ENCODE measurements at places on chromosomes 6 and 20.

DNA sequence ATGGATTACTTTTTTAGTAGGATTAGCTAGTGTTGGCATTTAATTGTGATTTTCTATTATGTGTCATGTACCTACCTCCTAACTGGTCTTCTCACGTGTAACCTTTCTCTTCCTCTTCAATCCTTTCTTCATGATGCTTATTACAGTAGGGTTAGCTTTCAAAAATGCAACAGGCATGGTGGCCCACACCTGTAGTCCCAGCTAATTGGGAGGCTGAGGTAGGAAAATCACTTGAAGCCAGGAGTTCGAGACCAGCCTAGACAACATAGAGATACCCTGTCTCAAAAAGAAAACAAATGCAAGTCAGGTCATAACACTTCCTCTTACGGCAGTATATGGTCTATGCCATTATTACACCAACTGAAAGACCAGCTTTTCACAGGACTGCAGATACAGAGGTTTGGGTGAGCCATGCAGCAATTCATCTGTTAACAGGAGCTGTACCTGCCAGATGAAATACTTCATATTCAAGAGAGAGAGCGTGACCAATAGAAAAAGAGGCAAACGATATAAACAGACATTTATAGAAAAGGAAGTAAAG is 195.0 kb downstream of the TMEM242 start:
- DNase-seq, result no peak

DNA sequence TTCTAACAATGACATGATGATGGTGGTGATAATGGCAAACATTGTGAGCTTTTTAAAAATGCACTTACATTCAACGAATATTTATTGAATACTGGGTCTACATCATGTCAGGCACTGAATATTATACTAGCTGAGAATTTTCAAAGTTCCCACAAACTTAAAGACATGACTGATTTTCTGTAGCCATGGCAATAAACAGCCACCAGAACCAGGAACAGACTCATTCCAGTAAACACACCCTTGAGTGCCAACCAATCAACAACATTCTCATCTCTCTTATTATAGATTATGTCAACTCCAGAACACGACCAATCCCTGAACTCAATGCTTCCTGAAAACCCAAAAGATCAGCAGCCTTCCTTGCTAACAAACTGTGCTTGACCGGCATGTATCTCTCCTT is 212.4 kb upstream of the RUNX2 start:
- DNase-seq, result no peak

- DNase-seq, result no peak
These were observed 160.4 kb downstream of the PACRG start for GRCh38 chr6:162887981-162888689.

DNA sequence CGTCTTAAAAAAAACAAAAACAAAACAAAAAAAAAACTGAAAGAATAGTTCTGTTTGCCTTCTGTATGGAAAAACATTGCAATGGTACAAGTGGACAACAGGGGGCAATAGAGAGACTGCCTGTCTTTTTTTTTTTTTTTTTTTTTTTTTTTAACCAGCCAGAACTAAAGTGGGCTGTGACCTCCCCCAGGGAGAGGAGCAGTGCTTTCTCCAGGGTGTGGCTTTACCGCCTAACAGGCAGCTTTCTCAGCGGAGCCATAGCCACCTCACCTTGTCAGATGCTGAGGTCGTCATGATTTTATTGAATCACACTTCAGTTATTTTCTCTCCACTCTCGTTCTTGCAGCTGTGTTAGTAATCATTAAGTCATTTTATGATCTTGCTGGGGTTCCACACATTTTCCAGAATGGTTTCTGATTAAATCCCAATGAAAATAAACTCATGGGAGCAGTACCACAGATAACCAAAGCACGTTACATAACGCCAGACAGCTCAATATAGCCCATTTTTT is 78.4 kb downstream of the GMPR start:
- no peak for DNase-seq

GRCh38 chr20:18289306-18289705 is 979 bp downstream of the ZNF133 start:
- no peak for DNase-seq

DNA sequence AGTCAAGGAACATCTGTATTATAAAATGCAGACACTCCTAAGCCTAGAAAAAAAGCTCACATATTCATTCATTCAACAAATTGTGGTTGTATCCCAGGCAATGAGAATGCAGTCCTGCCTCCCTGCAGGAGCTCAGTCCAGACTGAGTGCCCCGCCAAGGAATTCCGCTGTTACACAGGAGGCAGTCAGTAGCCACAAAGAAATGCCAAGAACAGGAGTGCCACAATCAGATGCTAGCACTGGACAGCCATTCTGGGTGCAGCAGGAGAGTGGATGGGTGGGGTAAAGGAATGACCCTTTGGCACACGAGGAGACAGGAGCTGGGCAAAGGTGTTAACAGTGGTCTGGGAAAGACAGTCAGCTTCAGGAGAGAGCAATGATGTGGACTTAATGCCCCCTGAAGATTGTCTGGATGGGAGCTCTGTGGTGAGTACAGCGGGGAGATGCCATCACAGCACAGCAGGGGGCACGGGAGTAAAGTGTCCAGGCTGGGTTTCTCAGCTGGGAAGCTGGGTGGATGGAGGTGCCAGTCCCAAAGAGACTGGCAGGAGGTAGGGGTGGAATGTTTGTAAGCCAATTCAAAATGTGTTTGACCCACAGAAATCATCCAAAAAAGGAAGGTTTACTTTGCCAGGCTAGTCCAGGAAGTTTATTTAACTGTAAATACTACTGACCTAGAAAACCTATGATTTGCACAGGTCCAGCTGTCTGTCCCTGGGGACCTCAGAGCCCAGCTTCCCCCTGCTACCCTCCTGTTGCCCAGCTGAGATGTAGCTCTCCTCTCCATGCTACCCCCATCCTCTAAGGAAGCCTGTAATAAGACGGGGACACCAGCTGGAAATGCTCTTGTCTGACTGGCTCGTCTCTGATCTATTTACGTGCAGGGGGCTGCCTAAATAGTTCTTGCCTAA is 84.1 kb downstream of the SLC23A2 start:
- DNase-seq, result no peak

- DNase-seq, result no peak
These were observed 27.8 kb downstream of the FOXP4 start for GRCh38 chr6:41573985-41574384.

- DNase-seq, result no peak
These were observed 3.7 kb downstream of the GDF5 start for GRCh38 chr20:35434085-35435005.

- no peak for DNase-seq
These were observed 20.2 kb upstream of the MRPS18A start for GRCh38 chr6:43707767-43708166.

DNA sequence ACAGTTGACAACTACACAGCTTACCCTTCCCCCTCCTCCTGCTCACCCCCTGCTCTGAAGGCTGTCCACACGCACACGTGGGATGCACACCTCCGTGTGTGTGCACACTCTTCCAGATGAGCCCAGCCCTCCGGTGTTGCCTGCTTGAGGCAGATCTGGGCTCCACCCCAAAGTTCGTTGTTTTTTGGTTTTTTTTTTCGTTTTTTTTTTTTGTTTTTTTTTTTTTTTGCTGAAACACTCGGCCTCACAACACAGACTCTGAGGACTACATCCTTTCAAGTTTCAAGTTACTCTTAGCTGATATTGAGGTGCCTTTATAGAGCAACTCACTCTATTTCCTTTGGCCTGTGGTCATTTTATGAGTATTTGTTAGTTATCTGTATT is 88.2 kb downstream of the RREB1 start:
- no peak for DNase-seq

- no peak for DNase-seq
These were observed 53.6 kb upstream of the FYN start for GRCh38 chr6:111926731-111927302.

DNA sequence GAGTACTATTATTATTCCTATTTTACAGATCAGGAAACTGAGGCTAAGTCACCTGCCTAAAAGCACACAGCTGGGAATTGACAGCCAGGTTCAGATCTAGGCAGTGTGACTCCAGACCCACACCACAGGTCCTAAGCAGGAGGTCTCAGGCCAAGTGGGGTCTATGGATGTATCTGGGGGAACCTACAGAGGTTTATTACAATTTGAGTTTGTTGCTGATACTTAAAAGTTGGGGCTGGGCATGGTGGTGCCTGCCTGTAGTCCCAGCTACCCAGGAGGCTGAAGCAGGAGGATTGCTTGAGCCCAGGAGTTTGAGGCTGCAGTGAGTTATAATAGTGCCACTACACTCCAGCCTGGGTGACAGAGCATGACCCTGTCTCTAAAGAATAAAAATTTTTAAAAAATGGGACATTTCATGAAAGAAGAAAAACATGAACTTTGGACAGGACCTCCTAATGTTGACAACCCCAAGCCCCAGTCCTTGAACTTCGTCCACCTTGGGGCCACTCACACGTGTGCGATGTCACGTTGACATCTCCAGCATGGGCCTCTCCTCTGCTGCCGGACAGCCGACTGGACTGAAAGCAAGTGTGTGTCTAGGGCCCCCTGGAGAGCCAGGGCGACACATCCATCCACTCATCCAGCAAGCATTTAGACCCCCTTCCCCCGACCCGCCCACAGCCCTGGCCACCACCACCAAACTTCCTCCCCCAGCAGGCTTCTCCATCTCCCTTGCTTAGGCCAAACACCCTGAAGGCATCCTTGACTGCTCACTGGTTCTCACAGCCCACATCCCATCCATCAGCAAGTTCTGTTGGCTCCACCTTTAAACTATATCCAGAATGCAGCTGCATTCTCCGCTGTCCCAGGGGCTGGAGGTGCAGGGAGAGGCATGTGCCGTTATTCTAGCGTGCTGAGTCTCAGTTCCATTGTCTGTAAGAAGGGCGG is 40.0 kb downstream of the NOL4L start:
- DNase-seq, result no peak

DNA sequence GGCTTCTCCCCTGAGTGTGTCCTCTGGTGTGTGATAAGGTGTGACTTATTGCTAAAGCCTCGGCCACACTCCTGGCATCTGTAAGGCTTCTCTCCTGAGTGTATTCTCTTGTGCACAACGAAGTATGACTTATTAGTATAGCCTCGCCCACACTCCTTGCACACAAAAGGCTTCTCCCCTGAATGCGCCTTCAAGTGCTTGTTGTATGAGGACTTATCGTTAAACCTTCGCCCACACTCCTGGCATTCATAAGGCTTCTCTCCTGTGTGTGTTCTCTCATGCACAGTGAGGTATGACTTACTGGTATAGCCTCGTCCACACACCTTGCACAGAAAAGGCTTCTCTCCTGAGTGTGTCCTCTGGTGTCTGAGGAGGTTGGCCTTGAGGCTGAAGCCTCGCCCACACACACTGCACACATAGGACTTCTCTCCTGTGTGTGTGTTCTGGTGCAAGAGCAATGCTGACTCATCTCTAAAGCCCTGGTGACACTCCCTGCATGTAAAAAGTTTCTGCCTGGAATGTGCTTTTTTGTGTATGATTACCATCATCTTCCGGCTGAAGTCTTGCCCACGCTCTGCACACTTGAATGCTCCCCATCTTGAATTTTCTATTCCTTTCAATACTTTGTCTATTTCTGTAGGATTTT is 20.4 kb downstream of the ZNF337 start:
- no peak for DNase-seq

DNA sequence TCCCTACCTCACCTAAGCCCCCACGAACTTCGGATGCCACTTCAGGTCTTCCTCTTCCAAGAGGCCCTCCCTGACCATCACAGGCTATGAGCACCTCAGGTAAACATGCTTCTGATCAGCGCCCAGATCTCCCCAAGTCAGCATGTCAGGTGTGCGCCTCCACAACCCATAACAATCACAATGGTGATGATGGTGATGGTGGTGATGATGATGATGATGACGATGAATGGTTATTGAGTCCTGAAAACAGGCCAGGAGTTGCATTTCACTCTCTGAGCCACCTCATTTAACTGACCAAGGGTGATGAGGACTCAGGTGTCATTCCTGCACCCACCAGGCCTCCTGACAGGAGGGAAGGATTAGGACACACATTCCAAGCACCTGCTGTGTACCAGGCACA is 426.6 kb upstream of the SULF2 start:
- no peak for DNase-seq

DNA sequence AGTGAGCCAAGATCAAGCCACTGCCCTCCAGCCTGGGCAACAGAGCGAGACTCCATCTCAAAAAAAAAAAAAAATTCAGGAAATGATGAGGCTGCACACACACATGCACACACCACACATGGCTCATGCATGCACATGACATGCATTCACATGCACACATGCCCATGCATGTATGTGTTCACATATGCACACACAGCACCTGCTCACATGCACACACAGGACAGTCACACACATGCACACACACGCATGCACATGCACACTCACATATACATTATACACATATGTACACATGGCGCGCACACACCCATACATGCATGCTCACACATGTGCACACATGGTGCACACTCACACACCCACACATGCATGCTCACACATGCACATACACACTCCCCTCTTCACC is 22.5 kb downstream of the RIPOR3 start:
- DNase-seq, result no peak

DNA sequence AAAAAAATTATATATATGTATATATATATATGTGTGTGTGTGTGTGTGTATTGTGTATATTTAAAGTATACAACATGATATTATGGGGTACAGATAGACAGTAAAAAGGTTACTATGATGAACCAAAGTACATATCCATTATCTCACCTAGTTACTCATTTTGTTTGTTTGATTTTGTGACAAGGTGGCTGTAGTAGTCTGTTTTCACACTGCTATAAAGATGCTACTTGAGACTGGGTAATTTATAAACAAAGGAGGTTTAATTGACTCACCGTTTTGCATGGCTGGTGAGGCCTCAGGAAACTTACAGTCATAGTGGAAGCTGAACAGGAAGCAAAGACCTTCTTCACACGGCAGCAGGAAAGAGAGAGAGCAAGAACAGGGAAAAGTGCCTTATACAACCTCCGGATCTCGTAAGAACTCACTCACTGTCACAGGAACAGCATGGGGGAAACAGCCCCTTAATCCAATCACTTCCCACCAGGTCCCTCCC is 30.2 kb upstream of the DACT2 start:
- DNase-seq, result no peak

DNA sequence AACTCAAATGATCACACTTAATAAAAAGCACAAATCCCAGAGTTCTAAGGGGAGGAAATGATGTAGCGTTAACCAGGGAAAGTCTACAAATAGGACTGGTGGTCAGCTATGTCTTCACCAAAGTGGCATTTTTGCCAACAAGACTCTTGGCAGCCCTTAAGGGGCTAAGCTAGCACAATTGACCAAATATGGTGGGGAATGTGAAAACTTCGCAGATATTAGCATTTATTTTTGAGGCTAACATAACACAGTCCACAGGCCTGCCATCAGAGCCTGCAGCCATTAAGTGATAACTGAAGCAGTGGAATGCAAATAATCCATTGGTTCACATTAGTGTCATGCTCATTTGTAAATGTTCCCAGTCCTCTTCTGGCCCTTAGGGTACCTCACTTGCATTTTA is 274.6 kb downstream of the FOXC1 start:
- DNase-seq, result no peak

DNA sequence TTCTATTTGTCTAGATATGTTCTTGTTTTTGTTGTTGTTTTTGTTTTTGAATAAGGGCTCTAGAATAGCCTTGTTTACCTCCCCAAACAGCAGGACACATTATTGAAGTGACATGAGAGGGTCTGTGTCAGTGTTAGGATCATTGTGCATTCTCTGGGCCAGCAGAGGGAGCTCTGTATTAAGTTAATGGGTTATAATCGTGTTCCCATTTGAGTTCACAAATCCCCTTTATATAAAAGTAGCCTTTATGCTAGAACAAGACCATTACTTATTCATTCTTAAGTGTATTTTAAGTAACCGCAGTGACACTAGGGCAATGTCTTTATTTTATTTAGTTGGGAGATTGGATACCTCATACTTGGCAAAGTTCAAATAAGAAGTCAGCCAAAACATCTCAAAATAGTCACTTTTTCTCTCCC is 44.8 kb downstream of the STK4 start:
- DNase-seq, result peak; percentile 19

GRCh38 chr20:61724376-61724775 is 341.3 kb downstream of the TAF4 start:
- DNase-seq, result no peak
